ENCODE measurements at places on chromosomes 13 and 19.

DNA sequence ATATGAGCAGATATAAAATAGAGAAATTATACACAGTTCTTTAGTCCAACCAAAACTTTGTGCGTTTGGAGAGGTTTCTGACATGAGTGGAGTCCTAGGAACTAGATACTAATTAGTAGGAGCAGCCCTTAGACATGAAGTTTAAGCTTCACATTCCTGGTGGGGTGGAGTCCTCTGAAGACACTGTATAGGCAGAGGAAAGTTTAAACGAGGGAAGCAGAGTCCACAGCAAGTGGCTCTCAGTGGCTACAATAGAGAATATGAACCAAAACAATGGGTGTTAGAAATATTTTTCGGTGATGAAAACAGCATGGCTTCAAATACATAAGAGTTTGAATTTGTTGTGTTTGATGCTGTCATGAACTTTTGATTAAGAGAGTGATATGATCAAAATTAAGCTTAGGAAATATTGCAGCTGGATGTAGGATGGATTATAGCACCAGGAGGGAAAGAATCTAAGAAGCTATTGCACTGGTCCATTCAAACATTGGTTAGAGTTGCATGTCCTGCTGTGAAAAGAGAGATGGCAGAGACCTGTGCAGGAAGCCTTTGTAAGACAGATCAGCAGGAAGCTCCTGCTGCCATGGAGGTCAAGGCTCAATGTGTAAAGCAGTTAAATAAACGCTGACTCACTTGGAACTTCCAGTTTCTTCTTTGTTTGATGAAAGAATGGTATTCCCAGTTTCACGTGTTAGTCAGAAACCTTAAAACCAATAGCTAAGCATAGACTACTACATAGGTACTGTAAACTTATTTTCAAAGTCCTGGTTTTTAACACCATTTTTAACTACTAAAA, 175.2 kb downstream of the TDRD3 start:
- DNase-seq: peak; percentile 80

DNA sequence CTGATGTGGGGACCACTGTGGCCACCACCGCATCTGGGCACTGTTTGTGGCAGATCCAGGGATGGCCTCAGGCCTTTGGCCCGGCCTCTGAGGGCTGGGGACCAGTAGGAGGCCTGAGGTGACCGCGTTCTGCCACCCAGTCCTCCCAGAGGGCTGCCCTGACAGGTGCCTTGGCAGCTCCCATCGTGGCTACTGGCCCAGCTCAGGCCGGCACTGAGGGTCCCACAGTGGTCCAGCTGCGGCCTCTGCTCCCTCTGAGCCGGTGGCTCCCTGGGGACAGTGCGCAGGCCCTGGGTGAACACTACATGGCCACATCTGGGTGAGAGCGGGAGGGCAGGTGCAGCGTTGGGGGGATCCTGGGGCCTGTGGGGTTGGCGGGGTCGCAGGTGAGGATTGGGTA, 61.9 kb downstream of the KDM4B start:
- DNase-seq: no peak

DNA sequence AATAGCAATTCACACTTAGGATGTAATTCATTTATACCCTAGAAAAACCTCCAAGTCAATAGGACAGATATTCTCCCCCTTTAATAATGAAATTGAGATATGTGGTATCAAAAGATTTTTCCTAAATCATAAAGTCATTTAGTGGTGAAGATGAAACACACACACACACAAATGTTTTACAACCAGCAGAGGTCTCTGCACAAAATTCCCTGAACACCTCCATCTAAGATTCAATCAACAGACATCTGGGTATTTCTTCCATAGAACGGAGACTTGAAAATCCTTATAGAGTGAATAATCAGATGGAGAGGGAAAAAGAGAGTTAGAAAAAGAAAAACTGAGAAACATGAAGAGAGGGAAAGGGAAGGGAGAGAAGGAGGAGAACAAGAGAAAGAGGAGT, 52.8 kb downstream of the MYCBP2 start:
- no peak for DNase-seq

DNA sequence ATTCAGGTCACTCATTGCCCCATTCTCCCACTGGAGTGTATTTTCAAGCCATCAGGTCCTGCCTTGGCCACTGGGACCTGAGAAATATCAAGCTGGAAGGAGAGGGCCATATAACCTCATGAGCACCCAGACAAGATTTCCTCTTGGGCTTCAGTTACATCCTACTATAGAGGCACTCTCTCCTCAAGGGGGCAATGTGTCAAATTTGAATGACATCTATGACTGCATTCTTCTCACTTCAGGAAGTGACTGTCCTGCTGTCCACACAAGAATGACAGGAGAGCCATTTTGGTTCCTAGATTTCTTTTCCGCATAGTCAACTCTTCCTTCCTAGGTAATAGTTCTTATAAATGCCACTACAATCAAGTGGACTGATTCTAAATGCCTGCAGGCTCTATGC, 416.2 kb downstream of the DIAPH3 start:
- DNase-seq: no peak

DNA sequence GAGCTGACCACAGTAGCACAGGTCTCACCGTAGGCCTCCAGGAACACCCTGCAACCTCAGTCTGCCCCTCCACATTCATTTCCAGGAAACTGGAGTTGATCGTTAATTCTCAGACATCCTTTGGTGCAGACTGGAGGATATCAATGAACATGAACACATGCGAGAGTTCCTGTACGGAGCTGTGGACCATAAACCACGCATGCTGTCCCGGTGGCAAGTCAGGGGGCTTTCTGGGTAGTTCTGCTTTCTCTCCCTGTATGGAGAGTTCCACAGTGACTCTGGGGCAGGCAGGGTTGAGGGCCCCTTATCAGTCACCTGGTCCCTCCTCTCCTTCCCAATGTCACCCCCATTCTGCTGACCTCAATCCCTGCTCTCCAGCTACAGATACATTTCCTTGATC, 55.5 kb upstream of the URI1 start:
- no peak for DNase-seq

GRCh38 chr13:67619351-67619994, 389.3 kb upstream of the PCDH9 start:
- peak; percentile 58 for DNase-seq

DNA sequence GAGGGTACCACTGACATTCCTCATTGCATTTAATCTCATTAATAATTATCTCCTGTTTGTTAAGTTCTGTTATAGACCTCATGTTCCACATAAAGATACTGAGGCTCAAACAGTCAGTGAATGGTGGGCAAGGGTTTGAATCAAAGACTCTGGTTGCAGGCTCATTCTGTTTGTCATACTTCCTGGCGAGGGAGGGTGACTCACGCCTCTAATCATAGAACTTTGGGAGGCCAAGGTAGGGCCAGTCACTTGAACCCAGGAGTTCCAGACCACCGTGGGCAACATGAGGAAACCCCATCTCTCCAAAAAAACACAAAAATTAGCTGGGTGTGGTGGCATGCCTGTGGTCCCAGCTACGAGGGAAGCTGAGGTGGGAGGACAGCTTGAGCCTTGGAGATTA, 220.7 kb upstream of the MIR17HG start:
- no peak for DNase-seq

GRCh38 chr19:35342430-35342829, 5.3 kb upstream of the FFAR1 start:
- no peak for DNase-seq

GRCh38 chr19:10811391-10812111, 24.5 kb downstream of the TMED1 start:
- no peak for DNase-seq

GRCh38 chr13:110265682-110266430, 41.1 kb downstream of the COL4A1 start:
- DNase-seq: no peak

DNA sequence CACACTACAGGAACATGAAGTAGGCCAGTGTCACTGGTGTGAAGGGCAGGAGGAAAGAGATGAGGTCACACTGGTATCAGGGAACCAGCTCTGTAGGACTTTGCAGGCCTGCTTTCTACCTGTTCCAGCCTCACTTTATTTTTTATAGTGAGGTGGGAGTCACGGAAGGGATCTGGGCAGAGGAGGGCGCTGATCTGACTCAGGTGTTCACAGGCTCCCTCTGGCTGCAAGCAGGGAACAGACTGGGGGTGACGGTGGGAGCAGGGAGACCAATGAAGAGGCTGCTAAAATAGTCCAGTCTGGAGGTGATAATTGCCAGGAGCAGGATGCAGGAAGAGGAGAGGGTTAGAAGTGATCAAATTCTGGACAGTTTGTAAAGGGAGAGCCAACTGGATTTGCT, 2.8 kb downstream of the THAP8 start:
- DNase-seq: no peak

DNA sequence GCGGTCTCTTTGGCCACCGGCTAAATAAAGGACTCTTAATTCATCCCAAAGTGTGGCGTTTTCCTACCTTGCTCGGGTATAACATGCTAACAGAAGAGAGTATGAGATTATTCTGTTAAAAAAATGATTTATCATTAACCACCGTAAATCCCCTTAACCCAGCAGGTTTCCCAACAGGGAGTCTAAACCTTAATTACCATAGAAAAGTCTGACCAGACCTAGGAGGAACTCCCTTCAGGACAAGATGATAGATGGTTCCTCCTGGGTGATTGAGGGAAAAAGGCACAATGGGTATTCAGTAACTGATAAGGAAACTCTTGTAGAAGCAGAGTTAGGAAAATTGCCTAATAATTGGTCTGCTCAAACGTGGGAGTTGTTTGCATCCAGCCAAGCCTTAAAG, 193.7 kb downstream of the ZNF737 start:
- no peak for DNase-seq

DNA sequence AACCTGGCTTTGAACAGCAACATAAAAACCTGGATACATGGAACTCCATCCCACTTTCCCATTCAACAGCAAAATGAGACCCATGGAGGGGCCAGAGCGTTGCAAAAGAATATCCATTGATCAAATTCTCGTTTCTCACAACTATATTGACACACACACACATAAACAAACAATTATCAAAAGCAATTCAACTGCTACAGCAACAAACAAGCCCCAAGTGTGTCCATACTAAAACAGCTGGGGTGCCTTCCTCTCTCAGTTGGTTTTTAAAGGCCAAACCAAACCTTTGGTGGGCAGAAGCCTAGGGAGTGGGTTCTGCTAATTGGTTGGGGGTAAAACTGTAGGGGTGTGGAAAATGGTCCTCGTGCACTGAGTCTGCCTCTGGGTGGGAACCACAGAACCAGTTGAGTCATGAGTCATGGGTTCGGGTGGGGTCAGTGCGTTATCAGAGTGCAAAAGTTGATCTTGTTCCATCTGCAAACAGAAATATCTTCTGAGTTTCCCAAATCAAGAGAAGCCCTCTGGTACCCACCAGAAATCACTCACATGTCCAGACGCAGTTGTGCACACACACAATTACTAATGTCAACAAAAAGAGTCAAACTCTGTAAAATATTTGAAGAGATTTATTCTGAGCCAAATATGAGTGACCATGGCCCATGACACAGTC, 18.5 kb downstream of the GPR42 start:
- no peak for DNase-seq
